ENCODE measurements at places on chromosomes 1 and 21.

DNA sequence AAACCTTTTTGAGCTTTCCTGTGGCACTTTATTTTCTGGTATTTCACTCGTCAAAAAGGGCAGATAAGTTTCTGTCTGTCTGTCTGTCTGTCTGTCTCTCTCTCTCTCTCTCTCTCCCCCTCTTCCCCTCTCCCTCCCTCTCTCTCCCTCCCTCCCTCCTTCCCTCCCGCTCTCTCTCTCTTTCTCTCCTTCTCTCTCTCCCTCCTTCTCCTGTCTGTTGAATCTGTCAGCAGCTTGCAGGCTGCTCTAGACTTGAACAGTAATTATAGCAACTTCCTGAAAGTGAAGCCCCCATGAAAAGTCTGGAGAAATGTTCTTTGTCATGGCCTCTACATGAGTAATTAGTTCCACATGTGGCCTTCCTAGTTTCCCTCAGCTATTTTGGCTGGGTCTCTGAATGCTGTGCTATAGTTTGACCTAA is 275.2 kb upstream of the C1orf105 start:
- DNase-seq: no peak

- no peak for DNase-seq
Measured at GRCh38 chr1:50915621-50916020, 44.4 kb downstream of the FAF1 start.

GRCh38 chr21:44704636-44705001 is 6.8 kb downstream of the TSPEAR start:
- DNase-seq: no peak

DNA sequence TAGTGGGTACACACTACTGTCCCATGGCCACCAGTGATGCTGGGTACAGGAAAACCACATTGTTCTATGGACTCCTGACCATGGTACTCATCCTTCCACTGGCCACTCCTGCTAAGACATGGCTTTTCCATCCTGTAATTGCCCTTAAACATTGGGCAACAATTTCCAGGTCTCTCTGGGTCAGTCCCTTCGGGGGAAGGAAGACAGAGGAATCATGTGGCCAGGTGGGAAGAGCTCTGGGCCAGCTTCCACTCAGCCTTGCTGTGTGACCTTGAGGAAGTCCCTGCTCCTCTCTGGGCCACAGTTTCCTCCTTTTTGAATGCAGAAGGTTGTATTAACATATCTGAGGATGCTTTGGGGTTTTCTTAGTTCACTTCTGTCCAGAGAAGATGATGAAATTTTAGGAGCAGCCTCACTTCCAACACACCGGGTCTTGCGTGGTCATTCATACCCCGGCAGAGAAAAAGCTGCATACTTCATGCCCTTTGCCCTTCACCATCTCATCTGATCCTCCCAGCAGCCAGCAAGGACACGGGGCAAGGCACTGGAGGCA is 50.8 kb downstream of the SRRM1 start:
- DNase-seq: no peak

GRCh38 chr1:51168936-51169335 is 66.9 kb downstream of the C1orf185 start:
- no peak for DNase-seq

GRCh38 chr21:31132574-31133242 is 94.4 kb upstream of the KRTAP19-8 start:
- DNase-seq: peak; percentile 44

DNA sequence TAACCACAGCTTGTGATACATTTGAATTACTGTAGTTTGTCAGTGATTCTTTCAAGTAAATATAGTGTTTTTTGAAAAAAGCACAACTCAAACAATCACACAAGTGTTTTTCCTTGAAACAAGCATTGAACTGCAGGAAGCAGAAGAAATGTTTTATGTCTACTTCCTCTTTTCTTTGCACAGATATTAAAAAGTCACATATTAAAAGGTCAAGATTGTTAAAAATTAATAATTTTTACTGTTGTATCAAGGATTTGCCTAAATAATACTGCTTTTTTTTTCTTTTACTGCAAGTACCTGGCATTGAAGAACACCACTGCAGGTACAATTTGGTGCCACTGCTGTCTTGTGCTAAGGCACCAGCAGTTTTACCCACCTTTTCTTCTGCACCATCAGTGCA is 214.2 kb upstream of the C1orf105 start:
- no peak for DNase-seq

GRCh38 chr1:86546787-86547221 is at the start of gene CLCA4:
CLCA4 (plus strand) TSS chr1:86547078; CDS start chr1:86547120, 42 bp downstream.
- no peak for DNase-seq

GRCh38 chr1:242318140-242318539 is 206.4 kb downstream of the PLD5 start:
- DNase-seq: no peak

- DNase-seq: no peak
Measured at GRCh38 chr1:227557962-227558725, 5.2 kb upstream of the ZNF678 start.

DNA sequence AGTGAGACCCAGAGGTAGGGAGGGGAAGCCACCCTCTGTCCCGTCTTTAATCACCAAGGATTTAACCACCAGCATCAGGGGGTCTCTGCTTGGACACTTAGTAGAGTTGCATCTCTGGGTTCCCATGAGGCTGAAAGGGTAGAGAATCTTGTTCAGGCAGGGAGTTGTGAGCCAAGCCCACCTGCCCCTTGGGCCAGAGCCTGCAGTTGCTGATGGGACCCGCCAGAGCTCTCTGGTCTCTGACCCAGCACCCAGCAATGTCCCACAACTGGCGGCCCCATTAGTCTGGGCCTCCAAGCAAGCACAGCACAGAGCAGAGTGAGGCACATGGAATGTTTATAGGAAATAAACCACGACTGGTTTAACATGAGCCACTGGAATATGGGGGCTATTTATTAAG is 166.3 kb downstream of the TRIM33 start:
- no peak for DNase-seq

- no peak for DNase-seq
Measured at GRCh38 chr1:164664127-164664526, 105.1 kb downstream of the PBX1 start.

- no peak for DNase-seq
Measured at GRCh38 chr1:22661880-22662279, 8.8 kb downstream of the C1QB start.

DNA sequence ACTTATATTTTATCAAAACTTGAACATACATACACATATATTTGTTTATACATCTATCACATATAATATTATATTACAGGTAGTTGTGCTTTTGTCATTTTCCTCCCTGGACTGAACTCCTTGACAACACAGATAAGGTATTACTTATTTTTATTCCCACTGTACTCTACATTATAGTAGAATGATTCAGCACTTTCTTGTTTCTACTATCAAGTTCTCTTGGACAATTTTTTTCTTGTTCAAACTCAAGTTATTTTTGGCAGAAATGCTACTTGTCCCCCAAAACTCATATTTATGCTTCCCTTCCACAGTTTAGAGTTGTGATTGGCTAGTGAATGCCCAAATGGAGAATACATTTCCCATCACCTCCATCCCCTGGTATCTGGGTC is 10.8 kb upstream of the PTPRC start:
- no peak for DNase-seq

DNA sequence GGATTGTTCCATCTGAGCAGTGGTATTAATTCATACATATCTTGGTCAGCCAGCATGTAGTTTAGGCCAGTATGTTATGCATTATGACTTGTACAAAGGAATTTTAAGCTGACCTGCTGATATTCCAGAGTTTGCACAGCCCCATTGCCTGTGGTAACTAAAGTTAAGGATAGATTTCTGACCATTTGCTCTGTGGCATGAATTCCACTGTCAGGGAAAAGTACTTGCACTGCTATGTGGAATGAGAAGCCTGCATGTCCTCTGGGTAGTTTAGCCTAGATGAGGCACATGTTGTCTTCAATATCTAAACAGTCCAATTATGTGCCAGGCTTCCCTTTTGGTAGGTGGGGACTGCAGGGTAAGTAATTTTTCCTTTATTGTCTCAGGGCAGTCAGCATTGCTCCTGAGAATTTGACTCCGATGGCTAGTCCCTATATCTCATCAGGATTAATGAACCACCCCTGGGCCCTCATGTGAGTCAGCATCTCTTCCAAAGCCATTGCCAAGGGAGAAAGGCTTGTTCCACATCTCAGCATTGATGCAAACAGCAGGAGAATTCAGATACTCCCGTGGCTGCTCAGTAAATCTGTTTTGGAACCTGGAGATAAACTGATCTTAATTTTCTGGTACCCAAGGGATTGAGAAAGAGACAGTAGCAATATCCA is 30.2 kb downstream of the NEK7 start:
- DNase-seq: no peak

GRCh38 chr1:150530491-150531159 is 15.1 kb downstream of the FALEC start:
- DNase-seq: no peak

- DNase-seq: no peak
Measured at GRCh38 chr21:45385549-45386050, 19.4 kb upstream of the COL18A1 start.

DNA sequence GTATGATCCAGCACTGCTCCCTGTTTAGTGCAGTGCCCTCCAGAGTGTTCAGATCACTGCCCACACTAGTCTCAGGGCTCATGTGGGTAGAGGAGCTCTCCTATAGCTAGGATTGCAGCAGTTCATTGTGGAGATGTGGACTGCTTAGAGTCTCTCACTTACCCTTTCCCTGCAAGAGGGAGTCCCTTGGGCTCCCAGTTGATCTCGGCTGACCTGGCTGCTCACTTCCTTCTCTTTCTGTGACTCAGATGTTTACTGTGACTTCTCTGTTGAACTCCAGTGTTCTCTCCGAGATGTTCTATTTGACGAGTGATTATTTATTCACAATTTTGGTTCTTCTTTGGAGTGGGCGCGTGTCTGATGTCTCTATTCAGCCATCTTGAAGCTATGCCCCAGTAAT is 141.9 kb downstream of the PTBP2 start:
- DNase-seq: no peak

DNA sequence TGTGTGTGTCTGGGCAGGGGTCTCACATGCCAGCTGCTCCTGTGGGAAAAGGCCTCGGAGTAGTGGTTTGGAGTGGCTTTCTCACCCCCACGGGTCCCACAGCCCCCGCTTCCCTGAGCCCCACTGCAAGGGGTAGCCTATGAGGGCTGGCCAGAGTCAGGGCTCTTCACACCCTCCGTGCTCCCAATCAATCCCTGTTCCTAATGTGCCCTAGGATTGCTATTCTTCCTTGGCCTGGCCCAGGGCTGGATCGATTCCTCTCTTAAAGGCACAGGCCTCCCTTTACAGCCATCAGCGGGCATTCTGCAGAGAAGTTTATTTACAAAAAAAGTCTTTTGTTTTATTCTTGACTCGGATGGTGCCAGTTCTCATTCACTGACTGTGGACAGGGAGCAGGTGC is 19.3 kb upstream of the ACTL8 start:
- DNase-seq: no peak

DNA sequence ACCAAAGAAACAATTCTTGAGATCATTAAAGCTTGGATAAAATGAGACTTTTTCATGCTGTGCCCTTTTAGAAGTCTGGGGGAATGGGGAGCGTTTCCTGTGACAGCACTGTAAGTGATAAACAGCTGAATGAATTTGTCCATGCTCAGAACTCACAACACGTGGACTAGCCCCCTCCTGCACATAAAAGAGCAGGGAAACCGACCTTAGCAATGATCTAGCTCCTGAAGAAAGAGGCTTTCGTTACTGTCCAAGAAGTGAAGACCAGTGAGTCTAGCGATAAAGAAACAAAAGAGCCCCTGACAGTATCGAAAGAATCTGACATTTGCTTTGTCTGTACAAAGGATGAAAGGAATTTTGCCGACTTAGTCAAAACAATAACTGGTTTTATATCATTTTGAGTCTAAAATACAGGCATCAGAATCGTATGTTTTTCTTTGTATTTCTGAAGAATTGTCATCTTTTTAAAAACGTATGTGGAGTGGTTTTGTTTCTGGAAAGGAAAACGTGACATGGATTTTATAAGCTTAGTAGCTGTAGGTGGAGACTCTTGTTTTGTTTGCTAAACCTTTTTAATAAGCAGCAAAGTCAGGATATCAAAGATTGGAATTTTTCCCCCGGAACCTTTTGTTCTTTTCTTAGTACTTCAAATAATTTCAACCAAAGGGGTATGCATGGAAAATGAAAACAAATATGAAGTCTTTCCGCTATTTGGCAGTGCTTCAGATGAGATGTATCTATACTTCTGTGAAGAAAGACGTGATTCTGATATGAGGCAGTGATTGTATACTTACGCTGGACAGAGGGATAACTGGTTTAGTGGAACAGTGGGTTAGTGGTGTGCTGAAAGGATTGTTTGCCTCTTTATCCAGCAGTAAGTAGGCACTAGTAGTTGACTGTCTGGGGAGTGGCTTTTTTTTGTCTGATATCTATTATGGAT is 61.0 kb downstream of the MAST2 start:
- no peak for DNase-seq

GRCh38 chr1:34408011-34408410 is 231.3 kb downstream of the C1orf94 start:
- DNase-seq: no peak

DNA sequence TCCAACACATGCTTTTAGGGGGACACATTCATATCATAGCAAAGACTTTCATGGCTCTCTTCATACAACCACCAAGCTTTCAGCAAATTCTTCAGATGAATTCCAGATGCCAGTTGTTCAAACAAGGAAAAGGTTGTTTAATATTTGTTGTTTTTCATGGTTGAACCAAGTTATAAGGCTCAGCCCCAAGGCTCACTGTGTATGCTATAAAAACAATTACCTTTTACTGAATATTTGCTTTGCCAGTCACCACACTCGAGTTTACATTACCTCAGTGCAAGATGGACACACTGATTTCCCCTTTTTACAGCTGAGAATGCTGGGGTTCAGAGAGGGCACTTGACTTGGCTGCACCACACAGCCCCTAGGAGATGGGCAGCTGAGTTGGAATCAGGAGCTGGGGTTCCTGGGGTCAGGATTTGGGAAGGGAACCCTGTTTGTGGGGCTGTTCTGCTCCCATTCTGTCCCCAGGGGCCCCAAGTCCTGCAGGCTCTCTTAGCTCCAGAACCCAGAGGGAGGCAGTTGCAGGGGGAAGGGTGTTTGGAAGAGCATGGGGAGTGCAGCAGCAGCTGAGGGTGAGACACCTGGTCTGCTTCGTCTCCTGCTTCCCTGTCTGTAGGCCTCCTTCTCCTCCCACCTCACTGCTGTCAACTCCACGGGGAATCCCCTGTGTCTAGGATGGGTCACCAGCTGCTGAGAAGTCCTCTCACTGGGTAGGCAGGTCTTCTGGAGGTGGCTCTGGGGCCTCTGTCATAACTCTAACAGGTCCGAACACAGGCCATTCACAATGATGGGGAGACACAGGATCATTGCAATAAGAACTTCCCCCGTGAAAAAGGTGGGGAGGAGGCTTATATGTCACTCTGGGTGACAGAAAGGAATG is 12.8 kb upstream of the TMPRSS2 start:
- DNase-seq: no peak

DNA sequence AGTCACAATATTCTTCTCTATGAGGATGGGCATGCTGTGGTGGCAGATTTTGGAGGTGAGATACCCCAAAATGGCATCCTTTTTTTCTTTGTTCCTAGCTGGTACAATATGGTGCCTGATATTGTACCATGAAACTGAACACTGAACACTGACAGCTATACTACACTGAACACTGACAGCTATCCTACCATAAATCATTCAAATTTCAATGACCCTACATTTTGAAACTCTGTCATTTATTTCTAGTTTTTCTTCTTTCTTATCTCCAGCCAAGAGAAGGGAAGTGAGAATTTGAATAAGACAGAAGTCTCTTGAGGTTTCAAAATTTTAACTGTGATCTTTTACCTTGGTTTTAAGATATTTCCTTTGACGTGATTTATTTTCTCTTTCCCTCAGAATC is 76.3 kb downstream of the LRRC53 start:
- DNase-seq: no peak
